ENCODE measurements at places on chromosomes 3 and 15.

DNA sequence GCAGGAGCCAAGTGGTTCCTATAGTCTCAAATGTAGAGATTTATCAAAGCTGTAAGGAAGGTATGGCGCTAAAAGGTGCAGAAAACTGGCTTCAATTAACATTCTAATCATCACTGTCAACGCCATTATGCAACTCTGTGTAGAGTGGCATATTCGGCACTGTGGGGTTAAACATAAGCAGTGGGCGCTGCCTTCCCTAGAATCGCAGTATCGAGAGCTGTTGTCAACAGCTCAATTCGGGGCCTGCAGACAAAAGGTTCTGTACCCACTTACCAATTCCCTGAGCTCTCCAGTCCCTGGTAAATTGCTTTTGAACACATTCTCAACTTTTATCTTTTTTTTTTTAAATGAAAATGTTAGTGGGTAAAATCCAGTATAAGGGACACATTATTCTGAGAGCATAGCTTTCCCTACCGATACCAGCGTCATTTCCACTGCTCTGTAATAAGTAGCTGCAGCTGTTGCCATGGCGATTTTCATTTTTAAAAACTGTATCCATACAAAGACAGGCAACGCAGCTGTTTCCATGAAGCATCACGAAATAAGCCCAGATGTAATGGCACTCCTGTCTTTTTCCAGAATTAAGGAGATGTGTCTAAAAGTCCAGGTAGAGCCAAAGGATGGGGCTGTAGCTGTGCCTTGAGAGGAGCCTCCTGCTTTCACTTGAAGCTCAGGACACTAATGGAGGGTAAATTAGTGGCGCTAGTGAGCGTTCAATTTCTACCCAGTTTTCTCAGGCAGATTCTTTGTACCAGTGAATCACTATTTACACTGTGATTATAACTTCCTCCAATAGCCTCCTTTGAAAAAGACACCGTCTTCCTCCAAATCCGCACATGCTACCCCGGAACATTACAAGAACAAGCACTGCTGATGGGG is 250.3 kb downstream of the SLC9A9 start:
- no peak for DNase-seq

- DNase-seq, result peak; percentile 16
Measured at GRCh38 chr15:86164232-86164898, 84.7 kb downstream of the AGBL1 start.

DNA sequence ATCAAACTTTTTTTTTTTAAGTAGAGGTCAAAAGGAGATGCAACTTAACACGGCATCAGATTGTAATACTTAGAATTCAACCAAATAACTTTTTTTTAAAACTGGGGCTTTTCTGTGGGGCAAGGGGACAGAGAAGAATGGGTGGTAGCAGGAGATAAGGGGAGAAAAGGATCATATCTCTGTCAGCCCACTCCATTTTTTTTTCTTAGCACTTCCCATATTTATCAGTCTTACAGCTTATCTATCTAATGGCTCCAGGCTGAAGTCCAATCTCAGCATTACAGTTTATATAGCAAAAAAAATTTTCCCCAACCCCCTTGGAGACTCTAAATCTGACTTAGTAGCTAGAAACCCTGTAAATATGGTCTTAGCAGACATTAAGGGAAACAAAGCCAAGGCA is 69.3 kb downstream of the PIK3R4 start:
- DNase-seq, result no peak

DNA sequence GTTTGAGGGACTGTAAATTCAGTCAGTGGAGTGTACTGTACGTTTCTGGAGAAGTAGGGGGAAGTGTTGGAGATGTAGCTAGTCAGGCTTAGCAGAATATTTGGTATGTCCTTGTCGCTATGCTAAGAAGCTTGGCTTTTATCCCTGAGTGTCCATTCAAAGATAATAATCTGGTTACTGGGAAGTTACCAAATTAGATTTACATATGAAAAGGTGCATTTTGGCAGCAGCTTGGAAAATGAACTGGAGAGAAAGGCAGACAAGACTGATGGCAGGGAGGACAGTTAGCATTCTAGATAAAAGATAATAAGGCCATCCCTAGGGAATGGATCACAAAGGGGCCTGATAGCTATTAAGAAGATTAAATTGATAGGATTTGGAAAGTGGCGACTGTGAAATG is 58.7 kb downstream of the P2RY1 start:
- peak; percentile 10 for DNase-seq

DNA sequence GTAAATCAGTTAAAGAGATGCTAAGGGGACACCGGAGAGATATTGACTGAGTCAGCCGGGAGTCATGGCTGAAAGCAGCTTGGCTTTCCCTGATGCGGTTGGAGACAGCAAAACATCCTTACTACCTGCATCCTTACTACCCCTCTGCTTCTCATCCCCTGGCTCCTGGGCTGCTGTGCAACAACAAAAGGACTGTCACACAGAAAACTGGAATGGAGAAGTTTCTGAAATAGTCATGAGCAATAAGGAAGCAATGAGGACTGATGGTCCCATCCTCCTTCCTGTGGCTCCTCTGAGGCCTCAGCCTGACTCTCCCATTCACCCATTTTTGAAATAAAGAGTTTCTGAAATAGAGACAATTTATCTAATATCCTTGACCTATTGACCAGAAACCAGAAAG is 1.1 kb downstream of the HCLS1 start:
- DNase-seq, result no peak

DNA sequence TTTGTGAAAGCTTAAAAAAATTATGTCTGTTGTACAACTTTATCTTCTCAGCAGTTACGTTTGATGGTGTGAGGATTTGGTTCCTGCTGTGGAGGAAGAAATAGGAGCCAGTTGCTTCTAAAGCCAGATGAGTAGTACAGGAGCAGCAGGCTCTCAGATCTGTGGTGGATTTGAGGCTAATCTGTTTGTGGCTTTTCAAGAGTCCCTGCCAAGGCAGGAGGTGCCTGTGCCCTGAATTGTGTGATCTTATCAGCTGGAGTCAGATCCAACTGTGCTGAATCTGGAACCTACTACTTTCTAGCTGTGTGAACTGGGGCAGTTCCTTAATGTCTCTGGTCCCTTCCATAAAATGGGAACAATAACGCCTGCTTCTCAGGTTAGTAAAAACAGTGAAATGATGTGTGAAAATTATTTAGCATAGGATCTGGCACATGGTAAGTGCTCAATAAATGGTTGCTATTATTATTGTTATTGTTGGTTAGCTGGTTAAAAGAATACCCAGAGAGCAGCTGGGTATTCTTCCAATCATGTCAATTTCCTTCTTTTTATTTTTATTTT is 7.7 kb downstream of the CLDN11 start:
- peak; percentile 47 for DNase-seq

- no peak for DNase-seq
Measured at GRCh38 chr15:43789409-43789808, 2.7 kb upstream of the SERF2 start.

- peak; percentile 63 for DNase-seq
Measured at GRCh38 chr3:6928064-6928463, 67.1 kb downstream of the GRM7 start.

DNA sequence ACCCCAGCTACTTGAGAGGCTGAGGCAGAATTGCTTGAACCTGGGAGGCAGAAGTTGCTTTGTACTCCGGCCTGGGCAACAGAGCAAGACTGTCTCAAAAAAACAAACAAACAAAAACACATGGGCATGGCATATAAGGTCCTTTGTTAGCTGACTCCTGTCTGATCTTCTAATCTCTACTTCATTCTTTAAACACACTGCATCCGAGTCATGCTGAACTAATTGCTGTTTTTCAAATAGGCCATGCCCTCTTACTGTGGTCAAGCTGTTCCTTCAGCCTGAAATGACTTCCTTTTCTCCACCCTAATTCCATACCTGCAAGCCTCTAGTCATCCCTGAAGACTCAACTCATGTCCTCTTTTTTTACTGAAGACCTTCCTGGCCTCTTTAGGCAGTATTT is 22.3 kb upstream of the SLMAP start:
- DNase-seq, result no peak

DNA sequence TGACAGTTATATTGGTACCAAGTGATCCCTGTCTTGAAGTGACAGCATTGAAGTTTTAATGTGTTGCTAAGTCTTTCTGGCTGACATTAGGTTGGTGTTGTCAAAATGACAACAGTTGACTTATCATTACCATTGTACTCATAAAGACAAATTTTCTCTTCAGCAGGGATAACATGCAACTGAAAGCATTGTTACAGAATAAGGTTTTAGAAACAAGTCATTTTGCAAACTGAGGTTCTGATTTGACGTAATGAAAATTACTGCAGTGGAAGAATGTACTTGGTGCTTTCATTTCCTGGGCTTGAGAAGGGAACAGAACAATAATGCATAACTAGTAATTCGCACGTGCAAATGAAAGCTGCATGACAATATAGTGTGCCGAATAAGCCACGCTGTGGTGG is 75.1 kb downstream of the MOBP start:
- no peak for DNase-seq

DNA sequence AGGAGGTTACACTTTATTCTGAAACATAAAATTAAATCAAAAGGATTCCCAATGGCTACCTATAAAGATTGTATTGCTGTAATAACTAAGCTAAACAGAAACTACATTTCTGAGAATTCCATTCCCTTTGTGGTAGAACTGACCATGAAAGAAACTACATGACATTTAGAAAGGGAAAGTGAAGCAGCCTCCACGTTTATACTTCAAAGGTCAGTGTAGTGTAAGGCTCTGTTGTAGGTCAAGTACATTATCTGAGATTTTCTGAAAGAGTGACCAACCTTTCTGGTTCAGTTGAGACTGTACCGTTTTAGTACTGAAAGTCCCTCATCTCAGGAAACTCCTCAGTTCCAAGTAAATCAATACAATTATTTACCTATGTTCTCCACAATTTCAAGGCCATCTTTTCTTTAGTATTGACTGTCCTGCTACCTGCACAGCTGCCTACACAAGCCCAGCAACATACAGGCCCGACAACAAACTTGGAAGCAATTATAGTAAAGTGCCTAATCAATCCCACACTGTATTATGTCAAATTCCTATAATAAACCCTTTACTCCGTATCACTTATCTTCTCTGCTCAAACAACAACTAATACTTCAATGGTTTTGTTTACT is 343.0 kb downstream of the PLOD2 start:
- no peak for DNase-seq

- no peak for DNase-seq
Measured at GRCh38 chr15:63452552-63453136, 51.7 kb upstream of the USP3 start.

DNA sequence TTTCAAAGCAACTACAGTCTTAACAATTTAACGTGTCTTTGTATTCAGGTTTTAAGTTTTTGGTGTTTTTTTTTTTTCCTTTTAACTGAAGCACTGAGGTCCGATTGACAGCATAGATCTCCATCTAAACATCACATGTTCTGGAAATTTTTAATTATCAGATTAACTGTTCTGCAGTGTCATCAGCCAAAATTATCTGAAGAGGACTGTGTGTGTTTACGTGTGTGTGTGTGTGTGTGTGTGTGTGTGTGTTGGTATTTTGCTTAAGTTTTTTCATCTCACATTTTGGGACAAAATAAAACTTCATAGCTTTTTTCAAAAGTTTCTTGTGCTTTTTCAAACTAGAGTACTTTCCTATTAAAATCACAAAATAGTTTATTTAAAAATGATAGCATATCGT is 1.8 kb downstream of the PIK3CA start:
- DNase-seq, result peak; percentile 6

GRCh38 chr3:156865732-156866131 is 39.6 kb downstream of the LEKR1 start:
- no peak for DNase-seq

- no peak for DNase-seq
Measured at GRCh38 chr3:127422663-127423375, 135.0 kb upstream of the PRR20G start.

DNA sequence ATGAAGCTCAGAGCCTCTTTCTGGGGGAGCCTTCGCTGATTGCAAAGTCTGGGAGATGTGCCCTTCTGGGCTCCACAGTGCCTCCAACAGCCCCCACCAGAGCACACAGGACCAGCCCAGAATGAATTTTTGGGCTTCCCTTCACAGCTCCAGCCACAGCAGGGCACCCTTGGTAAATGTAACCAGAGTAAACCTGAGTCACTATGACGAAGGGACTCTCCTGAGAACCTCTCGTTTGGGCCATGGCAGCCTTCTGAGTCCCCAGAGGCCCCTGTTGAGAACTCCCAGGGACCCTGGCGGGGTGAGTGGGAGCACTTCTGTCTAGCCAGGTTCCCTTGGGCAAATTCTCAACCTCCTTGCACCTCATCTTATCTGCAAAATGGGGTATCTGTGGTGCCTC is 20.8 kb downstream of the FAM3D start:
- DNase-seq, result no peak

GRCh38 chr3:170144437-170144843 is 37.1 kb downstream of the PHC3 start:
- no peak for DNase-seq

DNA sequence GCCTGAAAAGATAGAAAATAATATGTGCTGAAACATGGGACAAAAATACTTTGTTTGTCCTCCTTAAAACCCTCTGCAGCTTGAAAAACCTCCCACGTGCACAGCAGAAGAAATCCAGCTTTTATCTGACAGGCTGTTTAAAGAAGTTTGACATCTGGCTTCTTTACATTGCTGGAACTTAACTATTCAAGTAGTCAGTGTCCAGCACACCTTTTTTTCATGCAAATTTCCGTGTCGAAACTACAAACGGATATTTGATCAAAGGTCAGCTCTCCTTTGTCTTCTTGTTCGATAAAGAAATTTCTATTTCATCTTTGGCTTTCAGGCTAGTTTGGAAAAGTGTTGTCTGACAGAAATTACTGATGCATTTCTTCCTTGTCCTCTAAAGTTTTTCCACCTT is 66.8 kb upstream of the KBTBD8 start:
- DNase-seq, result no peak

DNA sequence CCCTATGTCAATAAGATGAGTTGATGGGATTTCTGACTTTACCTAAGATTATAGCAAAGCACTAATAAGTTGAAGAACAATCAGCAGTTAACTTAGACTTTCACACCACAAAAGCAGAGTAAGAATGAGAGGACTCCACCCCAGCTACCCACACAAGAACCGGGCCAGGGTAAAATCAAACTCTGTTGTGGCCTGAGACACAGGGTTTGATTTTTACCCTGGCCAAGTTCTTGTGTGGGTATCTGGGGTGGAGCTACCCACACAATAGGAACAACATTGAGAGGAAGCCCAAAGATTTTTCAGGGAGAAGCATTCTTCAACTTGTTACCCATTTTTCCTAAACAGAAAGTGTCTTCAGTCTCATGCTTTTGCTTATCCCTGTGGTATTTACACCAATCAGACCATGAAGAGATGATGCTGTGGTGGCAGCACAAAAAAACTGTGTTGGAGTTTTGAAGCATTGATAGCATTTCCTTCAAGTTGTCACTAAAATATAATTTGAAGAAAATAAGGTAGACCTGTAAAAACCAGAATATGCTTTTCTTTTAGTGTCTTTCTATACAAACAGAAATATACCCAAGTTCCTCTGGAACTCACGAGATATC is 25.6 kb downstream of the CPOX start:
- DNase-seq, result no peak

DNA sequence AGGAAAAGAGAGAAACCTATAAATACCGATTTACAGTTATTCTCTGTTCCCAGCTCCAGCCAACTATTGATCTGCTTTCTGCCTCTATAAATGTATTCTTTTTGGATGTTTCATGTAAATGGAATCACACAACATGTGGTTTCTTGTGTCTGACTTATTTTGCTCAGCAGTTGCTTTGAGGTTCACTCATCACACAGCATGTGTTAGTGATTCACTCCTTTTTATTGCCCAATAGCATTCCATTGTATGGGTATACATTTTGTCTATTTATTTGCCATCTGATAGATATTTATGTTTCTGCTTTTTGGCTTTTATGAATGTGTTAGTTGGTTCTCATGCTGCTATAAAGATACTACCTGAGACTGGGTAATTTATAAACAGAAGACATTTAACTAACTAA is 23.6 kb downstream of the CCR1 start:
- no peak for DNase-seq

GRCh38 chr15:66696770-66697169 is 5.3 kb upstream of the SMAD6 start:
- DNase-seq, result no peak

Data from astrocyte of the hippocampus (primary cell).